ENCODE measurements at places on chromosomes 7 and 10.
A peak's percentile ranks its signal among the peaks of the same experiment; 100 is the strongest.

GRCh38 chr10:118278649-118279048, 63.5 kb downstream of the FAM204A start:
- DNase-seq = no peak

DNA sequence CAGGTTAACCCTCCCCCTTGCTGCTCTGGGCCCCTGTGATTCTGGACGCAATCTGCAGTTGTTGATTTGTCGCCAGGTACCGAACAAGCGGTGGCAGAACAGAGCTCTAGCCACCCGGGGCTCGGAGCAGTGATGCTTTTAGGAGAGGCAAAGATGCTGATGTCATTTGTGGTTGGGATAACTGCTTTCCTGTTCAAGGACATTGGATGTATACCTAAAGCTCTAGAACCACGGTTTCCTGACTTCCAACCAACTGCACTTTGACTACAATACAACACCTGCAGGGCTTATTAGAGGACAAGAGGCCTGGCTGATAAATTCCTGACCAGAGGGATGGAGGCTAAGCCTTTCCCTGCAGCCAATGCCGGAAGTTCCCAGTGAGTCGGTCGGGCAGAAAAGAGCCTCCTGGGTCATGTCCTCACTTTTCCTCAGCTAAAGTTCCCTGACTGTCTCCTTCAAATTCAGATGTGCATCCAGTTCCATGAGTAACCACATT, 6.5 kb upstream of the RBM20 start:
- no peak for DNase-seq

- no peak for DNase-seq
Observed at GRCh38 chr7:12623885-12624498, 53.5 kb downstream of the SCIN start.

DNA sequence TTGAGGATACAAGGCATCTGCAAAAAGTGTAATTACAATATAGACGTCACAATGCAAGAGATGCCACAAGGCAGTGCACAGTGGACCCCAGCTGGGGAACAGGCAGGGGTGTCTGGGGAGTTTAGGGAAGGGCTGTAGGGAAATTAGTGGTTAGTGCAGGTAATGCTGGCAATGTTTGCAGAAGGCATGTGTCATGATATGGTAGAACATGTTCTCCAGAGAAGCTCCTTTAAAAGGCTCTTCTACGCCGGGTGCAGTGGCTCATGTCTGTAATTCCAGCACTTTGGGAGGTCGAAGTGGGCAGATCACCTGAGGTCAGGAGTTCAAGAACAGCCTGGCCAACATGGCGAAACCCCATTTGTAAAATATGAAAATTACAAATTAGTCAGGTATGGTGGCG, 98.0 kb downstream of the JCAD start:
- no peak for DNase-seq

- no peak for DNase-seq
Observed at GRCh38 chr10:61063034-61063433, 119.0 kb upstream of the RHOBTB1 start.

- no peak for DNase-seq
Observed at GRCh38 chr7:73442903-73443500, 9.4 kb downstream of the FZD9 start.

DNA sequence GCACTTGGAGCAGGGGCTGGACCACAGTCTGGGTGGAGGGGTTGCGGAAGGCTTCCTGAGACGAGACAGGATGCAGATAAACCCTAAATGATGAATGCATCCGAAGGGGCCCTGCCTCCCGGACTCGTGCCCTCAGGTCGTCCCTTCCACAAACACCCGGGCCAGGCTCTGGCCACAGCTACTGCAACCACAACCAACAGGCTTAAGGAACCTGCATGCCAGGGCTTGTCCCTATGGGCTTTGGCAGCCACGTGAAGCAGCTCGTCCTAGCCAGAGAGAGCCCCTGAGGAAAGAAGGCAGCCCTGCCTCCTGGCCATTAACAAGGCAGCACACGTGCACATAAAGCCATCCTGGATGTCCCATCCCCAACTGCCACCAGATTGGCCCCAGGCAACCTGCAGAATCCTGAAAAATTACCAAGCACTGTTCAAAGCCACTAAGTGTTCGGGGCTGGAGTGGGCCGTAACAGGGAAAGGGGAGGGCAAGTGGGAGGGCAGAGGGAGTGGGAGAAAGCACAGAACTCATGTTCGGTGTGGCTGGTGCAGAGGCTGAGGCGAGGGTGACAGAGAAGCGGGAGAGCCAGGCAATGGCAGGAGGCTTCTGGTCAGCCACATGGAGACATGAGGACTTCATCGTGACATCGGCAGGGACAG, 62.7 kb downstream of the MAD1L1 start:
- no peak for DNase-seq

DNA sequence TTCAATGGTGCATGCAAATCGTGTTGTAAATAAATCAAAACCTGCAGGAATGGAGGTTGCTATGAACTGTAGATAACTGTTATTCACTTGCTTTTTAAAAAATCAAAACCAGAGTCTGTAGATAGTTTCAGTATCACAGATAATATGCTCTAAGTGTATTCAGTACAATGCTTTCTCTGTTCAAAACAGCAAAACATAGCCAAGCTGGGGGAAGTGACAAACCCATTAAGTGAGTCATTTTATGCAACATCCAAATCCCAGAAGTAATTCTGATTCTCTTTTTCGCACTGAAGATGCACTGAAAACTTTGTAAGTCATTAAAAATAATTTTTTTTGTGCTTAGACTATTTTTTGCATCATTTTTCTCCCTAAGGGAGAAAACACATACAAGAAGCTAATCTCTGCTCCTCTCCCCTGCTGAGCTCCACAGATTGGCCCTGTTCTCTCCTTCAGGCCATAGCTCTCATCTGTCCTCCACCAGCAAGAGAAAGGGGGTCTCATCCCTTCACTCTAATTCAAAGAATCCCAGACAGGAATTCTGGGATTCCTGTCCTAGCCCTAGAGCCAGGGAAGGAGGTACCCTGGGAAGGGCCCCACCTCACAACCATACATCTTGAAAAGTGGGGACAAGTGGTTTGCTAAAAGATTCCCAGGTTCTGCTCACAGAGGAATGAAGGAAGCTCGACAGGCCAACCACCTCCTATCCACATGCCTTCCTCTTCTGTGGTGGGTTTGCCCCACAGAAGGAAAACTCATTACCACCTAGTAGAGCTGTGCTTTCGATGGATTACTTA, 4.9 kb downstream of the PRTFDC1 start:
- no peak for DNase-seq

GRCh38 chr7:82438521-82438920, 5.1 kb downstream of the CACNA2D1 start:
- DNase-seq = no peak

GRCh38 chr7:98877692-98878364, 504 bp upstream of the TRRAP start:
- DNase-seq = no peak

- DNase-seq = no peak
Observed at GRCh38 chr10:55024713-55025112, 223.7 kb upstream of the PCDH15 start.

- DNase-seq = no peak
Observed at GRCh38 chr7:94195813-94196212, 191.7 kb upstream of the BET1 start.

DNA sequence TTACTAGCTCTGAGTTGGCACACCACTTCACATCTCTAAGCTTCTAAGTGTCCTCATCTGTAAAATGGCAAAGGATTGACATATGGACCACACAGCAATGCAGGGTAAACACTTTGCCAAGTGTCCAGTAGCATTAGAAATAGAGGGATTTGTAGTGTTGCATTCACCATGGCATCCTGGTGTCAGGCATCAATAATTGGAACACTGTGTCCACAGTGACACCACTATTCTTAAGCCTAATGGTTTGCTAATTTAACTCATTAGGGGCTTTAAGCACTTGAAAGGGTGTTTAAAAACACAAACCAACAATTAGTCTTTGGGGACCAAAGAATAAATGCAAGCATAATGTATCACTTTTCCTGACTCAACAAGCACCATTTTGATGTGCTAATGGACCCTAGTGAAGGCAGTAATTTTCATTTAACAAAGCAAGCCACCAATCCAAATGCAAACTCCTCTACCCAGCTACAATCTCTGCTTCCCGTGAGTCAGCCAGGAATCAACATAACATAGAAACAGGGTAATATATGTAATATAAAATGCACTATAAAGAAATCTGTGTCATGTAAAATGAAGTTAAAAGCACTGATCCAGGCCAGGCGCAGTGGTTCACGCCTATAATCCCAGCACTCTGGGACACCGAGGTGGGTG, 75.9 kb downstream of the FAM204A start:
- DNase-seq = no peak

GRCh38 chr7:43044511-43044910, 67.9 kb upstream of the HECW1 start:
- DNase-seq = no peak

DNA sequence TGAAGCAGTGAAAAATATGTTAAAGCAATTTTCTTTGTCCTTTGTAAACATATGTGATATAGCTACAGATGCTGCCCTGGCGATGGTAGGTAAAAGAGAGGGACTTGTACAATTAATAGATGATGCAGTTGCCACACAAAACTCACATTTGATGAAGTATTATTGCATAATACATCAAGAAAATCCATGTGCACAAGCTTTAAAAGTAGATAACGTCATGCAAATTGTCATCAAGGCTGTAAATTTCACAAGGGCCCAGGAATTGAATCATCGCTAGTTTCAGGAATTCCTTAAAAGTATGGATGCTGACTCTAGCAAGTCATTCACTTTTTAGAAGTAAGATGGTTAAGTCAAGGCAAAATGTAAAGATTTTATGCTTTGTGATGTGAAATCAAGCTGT, 10.0 kb downstream of the CYP3A5 start:
- DNase-seq = no peak

DNA sequence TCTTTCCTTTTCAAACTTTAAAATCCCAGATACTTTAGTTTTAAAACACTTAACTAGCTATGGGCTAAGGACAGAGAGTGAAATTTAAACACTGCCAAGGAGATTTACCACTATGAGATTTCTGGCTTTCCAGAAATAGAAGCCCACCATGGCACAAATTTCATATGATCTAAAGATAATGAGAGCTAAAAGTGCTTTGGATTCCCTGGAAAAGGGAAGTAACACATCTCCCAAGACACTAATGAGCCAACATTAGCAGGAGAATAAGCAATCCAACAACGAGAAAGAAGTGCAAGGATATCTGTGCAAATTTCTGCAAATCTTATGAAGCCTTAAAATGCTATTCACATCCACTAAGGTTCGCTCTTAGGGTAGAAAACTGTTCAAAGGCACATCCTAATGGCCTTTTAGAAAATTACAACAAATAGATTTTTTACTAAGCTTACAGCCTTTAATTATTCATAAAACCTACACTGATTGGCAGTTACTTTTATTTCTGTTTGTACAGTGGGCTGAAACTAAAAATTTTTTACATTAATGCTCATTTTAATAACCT, 100.3 kb downstream of the RAPGEF5 start:
- no peak for DNase-seq

DNA sequence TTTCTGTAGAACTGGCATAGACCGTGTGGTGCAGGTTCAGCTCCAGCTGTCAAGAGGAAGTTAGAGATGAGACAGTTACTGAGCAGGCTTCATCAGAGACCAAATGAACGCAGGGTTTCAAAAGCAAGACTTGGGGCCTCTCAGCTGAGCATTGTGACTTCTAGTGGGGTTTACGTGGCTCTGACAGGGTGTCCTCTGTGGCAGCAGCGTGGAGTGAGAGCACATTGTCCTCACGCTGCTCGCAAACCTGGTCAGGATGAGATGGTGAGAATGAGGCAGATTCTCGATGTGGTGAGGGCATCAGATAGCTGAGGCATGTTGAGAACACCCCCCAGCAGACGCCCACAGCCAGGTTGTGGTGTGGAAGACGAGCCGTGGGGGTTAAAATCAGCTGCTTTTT, 126.0 kb downstream of the DNAJB6 start:
- DNase-seq = no peak

DNA sequence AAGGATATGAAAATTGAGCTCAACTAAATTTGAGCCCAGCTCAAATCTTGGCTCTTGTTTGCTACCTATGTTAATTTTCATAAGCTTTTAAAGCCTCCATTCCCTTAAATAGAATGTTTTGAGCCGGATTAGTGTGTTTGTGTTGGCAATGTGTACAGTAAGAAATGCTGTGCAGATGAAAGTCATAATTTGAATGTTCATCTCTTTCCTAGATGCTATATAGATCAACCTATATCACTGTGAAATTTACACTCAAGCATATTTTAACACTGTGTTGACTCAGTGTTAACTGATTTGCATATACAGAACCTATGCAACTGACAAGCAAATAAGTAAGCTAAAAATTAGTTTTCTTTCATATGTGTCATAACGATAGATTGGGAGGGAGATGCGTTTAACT, 272.5 kb downstream of the TFEC start:
- no peak for DNase-seq

- DNase-seq = peak; percentile 87
Observed at GRCh38 chr10:113961182-113962031, 82.3 kb upstream of the ADRB1 start.

DNA sequence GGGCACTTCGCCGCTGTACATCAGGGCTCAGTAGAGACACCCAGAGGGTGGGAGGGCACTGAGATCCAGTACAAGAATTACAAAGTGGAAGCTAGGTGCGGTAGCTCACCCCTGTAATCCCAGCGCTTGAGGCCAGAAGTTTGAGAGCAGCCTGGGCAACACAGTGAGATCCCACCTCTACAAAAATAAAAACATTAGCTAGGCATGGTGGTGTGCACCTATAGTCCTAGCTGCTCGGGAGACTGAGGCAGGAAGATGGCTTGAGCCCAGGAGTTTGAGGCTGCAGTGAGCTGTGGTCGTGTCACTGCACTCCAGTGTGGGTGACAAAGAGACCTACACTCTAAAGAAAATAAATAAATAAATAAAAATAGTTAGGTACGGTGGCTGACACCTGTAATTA, 64.0 kb downstream of the CLEC2L start:
- no peak for DNase-seq
